ENCODE measurements at places on chromosomes 7 and 10. TPM values are rescaled to one million over a fixed set of nuclear protein-coding genes. Genes with fewer than 3 reads are reported as not detected.

GRCh38 chr7:108200326-108200725 lies 70.2 kb upstream of the LAMB4 start:
- no peak for DNase-seq

DNA sequence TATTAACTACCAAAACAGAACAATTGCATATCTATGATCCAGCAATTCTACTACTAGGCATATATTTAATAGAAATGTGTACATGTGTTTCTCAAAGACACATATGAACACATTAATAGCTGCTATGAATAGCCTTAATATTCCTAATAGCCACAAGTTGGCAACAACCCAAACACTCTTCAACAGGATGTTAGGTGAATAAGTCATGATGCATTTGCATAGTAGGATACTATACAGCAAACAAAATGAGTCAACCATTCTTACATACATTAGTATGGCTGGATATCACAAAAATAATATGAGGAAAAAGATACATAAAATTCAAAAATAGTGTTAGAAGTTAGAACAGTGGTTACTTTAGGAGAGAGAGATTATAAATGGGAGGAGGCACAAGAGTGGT lies 26.8 kb upstream of the ZNF746 start:
- DNase-seq = no peak

DNA sequence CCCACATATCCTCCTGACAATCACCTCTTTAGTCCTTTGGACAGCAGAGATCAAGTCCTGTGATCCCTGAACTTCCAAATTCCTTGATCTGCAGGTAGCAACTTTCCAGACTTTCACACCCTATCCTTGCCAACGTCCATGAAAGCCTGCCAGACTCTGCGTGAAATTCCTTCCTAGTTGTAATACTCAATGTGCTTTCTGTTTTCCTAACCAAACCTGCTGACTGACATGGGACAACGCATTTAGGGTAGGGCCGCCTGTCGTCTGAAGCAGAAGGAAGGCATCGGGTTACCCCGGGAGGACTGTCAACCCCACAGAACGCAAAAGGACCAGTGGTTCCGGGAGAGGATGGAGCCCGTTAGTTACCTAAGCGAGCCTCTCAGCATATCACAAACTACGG lies 23.9 kb downstream of the ITGA8 start:
- DNase-seq = peak; percentile 42

The SFXN2 gene
- 2.8 TPM for total RNA-seq

The SLC18A3 gene
- total RNA-seq = not detected

DNA sequence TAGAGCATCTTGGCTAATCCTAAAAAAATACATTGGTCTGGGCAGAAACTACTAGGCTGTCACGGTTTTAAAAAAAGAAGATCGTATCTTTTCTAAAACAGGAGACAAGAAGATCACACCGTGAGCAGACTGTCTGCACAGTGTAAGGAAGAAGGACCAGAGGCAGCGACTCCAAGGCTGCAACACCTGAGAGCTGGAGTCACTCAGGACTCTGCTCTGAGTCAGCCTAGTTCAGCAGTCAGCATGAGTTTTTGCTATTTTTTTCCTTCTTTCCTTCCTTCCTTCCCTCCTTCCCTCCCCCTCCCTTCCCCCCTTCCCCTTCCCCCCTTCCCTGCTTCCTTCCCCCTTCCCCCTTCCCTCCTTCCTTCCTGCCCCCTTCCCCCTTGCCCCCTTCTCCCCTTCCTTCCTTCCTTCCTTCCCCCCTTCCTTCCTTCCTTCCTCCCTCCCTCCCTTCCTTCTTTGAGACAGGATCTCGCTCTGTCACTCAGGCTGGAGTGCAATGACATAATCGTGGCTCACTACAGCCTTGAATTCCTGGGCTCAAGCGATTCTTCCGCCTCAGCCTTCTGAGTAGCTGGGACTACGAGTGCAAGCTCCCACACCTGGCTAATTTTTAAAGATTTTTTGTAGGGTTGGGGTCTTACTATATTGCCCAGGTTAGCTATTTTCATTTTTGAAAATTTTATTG lies 24.4 kb downstream of the BAG3 start:
- DNase-seq = no peak

DNA sequence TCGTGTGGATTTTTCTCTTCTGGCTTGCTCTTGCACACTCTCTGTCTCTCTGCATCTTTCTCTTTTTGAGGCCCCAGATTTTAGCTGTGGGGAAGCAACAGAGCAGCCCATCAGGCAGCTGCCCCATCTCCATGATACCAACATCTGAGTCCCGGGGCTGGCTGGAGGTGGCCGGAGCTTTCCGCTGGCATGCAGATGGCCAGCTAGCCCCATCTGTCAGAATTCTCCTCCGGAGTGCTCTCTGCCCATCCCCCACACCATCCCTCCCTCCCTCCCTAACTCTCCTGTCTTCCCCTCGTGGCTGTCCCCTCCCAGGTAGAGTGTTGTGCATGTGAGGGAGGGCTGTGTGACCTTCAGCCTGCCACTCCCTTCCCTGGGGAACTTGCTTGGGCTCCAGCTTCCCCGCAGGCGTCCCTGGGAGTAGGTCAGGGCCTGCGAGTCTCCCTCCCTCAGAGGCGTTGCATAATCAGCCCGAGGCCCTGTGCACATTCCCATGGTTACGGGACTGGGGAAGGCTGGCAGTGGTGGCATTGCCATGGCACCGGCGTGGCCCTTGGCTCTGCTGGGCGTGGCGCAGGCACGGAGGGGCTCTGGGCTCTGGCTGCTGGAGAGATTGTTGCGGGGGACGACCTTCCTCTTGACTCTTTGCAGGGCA lies 24.7 kb downstream of the GHRHR start:
- no peak for DNase-seq

- DNase-seq = no peak
These were observed 20.3 kb downstream of the CCDC126 start for GRCh38 chr7:23617482-23617881.

GRCh38 chr10:127827354-127828140 lies 65.2 kb downstream of the CLRN3 start:
- no peak for DNase-seq

- peak; percentile 17 for DNase-seq
These were observed 487.2 kb downstream of the RPS24 start for GRCh38 chr10:78520737-78521430.

The SEMA4G gene
- 0.99 TPM for total RNA-seq

GRCh38 chr10:6343305-6344010 lies 140.7 kb downstream of the PFKFB3 start:
- no peak for DNase-seq

The AP3M1 gene
- 22.8 TPM for total RNA-seq

DNA sequence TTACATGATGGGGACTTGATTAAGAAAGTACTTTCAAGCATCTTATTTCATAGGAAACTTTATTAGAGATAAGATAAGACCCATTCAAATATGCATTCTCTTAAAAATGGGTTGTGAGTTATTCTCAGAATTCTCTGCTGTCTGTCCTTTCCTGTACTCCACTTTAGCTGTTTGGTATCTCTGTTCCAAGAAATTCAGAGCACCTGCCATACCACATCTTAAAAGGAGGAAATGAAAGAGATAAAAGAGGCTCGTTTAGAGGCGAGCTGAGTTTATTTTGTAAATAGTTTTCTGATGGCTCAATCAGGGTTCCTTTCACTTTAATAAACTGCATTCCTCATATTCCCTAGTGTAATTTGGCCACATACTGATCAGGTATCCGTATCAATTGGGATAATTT lies 87.2 kb downstream of the MDFIC start:
- no peak for DNase-seq

DNA sequence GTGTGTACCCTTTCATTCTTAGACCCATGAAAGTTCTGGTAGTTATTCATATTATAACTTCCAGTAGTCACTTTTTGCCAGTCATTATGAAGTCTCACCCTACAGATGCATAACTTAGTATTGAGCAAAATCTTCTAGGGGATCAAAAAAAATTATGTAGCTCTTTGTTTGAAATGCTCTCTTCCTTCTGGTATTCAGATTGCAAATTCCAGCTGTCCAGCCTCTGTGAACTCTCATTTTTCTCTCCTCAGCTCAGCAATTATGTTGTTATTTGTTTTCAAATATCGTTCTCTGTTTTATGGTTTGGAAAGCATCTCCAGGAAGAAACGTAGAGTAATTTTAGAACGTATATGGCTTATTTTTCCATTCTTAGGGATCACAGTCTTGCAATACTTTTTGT lies 442.5 kb downstream of the SEMA3D start:
- DNase-seq = no peak

- DNase-seq = no peak
These were observed 683.2 kb downstream of the LRMDA start for GRCh38 chr10:76114581-76115001.

The EN2 gene
- not detected for total RNA-seq

GRCh38 chr7:34567906-34568305 lies 90.1 kb upstream of the NPSR1 start:
- no peak for DNase-seq

DNA sequence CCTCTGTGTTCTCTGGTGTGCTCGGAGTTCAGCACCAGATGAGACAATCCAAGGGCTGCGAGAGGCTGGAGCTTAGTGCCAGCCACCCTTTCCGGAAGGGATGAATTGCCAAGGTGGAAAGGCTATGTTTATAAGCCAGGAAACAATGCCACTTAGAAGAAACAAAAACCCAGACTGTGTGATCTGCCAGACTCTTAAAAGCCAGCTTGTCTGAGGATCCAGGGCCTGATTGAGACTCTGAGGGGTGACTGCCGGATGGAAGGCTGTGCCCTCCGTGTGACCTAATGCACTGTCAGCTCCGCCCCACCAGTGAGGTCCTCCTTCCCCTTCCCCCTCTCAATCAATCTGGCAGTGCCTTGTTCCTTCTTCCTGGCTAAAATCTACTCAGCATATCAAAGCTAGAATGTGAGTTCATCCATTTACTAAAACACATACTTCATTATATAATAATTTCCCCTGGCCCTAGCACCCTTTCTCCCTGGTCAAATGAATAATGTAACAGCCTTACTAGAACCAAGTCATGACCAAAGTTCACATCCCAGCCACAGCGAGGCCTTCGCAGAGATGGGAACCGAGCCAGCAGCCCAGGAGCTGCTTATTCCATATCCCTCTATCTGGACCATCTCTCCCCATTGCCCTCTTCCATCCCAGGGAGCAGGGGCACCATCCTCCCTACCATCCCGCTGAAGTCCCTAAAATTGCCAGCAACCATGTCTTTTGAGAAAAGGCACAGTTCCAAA lies 25.5 kb downstream of the FAM107B start:
- no peak for DNase-seq

- peak; percentile 64 for DNase-seq
These were observed 40.4 kb upstream of the DLX5 start for GRCh38 chr7:97064972-97065587.

DNA sequence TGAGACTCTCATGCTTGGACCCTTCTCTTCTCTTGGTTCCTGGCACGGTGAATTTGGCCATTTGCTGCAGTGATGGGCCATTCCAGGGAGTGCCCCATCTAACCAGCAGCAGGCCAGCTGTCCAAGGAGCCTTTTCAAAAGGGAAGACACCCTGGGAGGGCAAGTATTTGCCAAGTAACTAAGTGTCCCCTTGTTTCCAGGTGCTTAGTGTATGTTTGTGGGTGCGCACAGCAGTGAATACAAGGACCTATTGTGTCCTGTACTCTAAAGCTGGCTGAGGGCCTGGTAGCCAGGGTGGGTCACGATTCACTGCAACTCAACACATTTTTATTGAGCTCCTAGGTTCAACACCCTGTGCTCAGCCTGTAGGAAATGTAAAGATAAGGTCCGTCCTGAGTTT lies 348.8 kb downstream of the RNLS start:
- no peak for DNase-seq

GRCh38 chr10:92291921-92292845 lies 1.2 kb downstream of the MARCHF5 start:
- DNase-seq = peak; percentile 74

DNA sequence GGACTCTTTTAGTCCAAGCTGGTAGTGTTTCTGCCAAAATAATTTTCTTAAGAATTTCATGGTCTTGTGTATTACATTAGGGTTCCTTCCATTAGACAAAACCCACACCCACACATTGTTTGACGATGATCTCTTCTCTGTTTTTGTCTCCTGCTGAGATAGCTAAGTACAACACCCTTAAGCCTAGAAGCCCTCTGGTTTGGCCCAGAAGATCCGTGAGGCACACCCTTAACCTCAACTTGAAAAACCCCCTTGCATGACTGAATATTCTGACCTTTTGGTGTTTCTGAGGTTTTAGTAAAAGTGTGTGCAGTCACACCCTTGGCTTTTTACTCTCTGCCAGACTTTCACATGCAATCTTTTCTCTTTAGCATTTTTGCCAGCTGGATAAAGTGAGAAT lies 29.3 kb upstream of the ERCC6 start:
- no peak for DNase-seq

The TRIL gene
- total RNA-seq = 15.0 TPM

GRCh38 chr10:102581981-102582580 lies 62.2 kb upstream of the TRIM8 start:
- DNase-seq = no peak

- no peak for DNase-seq
These were observed 11.0 kb downstream of the GRID1 start for GRCh38 chr10:86355571-86356038.

- no peak for DNase-seq
These were observed 173.0 kb upstream of the LANCL2 start for GRCh38 chr7:55191926-55192692.

The LAMB1 gene
- total RNA-seq = 315 TPM

DNA sequence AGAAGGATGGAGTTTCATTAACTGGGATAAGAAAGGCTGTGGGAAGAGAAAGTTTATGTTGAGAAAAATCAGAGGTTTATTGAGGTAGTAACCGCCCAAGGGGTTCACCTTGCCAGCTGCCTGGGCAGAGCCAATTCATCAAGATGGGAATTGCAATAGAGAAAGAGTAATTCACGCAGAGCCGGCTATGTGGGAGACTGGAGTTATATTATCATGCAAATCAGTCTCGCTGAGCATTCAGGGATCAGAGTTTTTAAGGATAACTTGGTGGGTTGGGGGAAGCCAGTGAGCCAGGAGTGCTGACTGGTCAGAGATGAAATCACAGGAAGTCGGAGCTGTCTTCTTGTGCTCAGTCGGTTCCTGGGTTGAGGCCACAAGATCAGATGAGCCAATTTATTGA lies 70.6 kb downstream of the MALRD1 start:
- no peak for DNase-seq

DNA sequence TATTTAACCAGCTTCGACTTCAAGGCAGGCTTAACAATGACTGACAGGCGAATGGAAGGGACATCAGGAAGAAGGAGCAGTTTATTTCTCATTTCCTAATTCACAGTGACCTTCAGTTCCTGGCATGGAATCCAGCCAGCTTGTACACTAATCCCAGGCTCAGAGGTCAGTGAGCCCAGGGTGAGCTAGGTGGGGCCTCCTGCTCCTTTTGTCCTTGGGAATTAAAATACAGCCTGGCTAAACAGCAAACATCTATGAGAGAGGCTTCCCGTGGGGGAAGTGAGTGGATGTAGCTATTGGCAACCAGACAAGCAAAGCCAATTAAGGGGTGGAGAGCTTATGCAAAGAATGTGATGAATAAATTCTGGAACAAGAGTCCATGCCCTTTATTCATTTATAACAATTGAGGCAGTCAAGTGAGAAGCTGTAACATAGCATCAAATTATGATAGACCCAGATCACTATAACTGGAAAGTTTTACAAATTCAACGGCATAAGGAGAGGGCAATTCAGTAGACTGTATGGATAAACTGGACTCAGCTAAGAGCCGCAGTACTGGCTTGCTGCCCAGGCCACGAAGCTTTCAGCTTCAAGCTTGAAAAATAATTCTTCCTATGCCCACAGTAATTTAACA lies 57.1 kb downstream of the STK17A start:
- DNase-seq = peak; percentile 97
